Activated CD4-positive, alpha-beta T cell treated with anti-CD3 and anti-CD28 coated beads, Interleukin-2, amount 50 U/mL, for 1 hour (primary cell): ENCODE measurements at places on chromosomes 2 and 18.

- no peak for DNase-seq
These were observed 916 bp downstream of the CETN1 start for GRCh38 chr18:581096-581495.

GRCh38 chr18:49161627-49162026 lies 210.9 kb upstream of the SMAD7 start:
- DNase-seq = no peak

DNA sequence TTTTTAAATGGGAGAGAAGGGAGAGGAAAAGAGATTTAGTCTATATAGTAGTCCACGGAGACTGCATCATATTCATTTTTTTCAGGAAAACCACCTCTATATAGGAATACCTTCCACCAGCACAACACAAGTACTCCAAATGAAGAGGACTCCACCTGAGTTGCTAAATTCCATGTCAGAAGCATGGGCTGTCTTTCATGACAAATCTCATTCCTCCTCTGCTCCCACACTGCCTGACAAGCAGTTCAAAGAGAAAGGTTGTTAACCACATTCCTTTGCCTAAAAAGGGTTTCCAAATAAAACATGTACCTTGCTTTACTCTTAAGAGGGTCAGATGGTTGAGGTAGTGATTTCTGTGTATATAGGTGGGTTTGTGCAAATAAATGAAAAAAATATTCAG lies 122.0 kb downstream of the TMEFF2 start:
- DNase-seq = no peak

DNA sequence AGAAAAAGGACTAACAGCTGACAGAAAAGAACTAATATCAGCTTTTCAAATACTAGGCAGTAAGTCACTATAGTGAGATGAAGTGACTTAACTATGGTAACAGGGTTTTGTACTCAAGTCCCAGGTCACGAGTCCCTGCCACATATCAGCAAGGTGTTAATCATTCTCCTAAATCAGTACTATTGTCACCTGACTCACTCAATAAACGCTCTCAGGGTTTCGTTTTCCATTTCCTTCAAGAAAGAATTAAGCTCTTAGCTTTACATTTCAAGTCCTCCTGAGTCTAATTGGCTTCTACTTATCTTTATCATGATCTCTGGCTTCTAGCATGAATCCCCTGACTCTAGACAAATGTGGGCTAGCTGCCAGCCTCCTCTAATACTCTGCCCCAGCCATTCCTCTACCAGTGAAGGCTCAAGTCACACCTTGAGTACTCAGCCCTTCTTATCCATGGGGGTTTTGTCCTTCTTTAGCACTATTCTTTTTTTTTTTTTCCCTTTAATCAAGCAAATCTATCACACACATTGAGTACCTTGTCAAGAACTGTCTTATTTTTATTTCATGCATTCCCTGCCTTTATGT lies 20.0 kb downstream of the BUB1 start:
- no peak for DNase-seq

GRCh38 chr2:43754180-43754579 lies 19.7 kb upstream of the DYNC2LI1 start:
- DNase-seq = no peak
